Naive B cell (primary cell): ENCODE measurements at places on chromosomes 6 and 20. TPM values are rescaled to one million over a fixed set of nuclear protein-coding genes. Genes with fewer than 3 reads are reported as not detected.

DNA sequence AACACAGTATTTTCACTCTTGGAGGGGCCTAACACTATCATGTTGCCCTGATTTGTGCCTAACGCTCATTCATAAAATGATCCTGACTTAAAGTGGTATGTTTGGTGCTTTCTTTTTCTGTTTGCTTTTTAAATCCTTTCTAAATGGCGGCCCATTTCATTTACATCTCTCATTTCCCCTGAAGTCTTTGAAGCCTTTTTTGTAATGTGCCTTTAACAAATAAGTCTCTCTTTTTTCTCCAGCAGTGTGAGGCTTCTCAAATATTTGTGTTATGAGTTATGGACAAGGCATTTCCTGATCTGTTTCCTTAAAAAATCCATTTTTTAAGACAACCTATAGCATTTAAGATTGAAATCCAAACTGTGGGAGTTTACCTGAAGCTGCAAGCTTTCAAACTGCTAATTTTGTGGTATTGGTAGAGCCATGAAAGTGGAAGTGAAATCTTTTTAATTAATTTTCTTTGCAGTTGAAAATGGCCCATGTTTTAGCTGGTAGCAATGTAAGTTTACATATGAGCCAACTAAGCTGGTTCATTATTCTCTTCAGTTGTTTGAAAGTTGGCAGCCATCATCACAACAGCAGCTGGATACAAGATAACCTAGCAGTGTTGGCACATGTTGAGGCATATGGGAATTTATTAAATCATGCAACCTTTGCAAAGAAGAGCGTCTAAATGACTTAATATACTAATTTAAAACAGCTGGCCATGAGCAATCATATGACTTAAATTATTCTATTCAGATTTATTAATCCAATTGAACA lies 469.7 kb downstream of the CDKAL1 start:
- peak overlapping the region; percentile 23 for H3K4me3 ChIP-seq
- H3K36me3 ChIP-seq, result peaks cover 10% of the 10 kb centered on the region
- DNase-seq, result peak; percentile 25
- H3K27ac ChIP-seq, result peak overlapping the region; percentile 85
- H3K4me1 ChIP-seq, result peaks cover 38% of the 10 kb centered on the region

GRCh38 chr20:43895235-43895634 lies 19.4 kb upstream of the TOX2 start:
- peaks cover 5% of the 10 kb centered on the region for H3K36me3 ChIP-seq
- no peak overlapping the region for H3K27ac ChIP-seq
- no peak overlapping the region for H3K4me3 ChIP-seq
- no peaks in the 10 kb centered on the region for H3K4me1 ChIP-seq
- peaks cover 50% of the 10 kb centered on the region for H3K27me3 ChIP-seq

DNA sequence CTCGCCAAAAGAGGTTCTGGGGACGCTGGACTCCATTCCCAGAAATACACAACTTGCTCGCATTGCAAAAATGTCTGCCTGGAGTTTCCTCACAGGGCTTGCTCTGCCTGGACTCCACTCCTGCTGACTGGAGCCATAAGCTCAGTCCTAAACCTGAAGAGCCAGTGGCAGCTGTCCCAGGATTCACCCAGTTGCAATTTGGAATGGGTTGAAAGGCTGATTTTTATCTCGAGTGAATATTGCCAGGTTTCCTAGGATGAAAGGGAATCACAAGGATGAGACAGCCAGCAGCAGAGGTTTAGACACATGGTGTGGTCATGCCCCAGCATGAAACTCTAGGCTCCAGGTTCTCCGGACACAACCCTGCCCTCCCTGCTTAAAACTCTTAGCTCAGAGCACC lies 223.3 kb downstream of the BMP7 start:
- peaks cover 10% of the 10 kb centered on the region for H3K27me3 ChIP-seq
- H3K4me1 ChIP-seq, result no peaks in the 10 kb centered on the region
- no peaks in the 10 kb centered on the region for H3K36me3 ChIP-seq
- H3K4me3 ChIP-seq, result no peak overlapping the region

GRCh38 chr6:76174722-76175121 lies 102.3 kb upstream of the IMPG1 start:
- no peaks in the 10 kb centered on the region for H3K36me3 ChIP-seq
- no peak overlapping the region for H3K4me3 ChIP-seq
- no peak for DNase-seq
- H3K4me1 ChIP-seq, result no peaks in the 10 kb centered on the region
- H3K27me3 ChIP-seq, result no peaks in the 10 kb centered on the region

GRCh38 chr6:1346558-1347091 lies 34.7 kb downstream of the FOXQ1 start:
- H3K27me3 ChIP-seq, result peaks cover 55% of the 10 kb centered on the region
- no peak for DNase-seq
- H3K4me1 ChIP-seq, result no peaks in the 10 kb centered on the region
- no peak overlapping the region for H3K27ac ChIP-seq
- H3K36me3 ChIP-seq, result peaks cover 6% of the 10 kb centered on the region

- H3K27ac ChIP-seq, result no peak overlapping the region
- H3K4me3 ChIP-seq, result no peak overlapping the region
- H3K27me3 ChIP-seq, result peaks cover 21% of the 10 kb centered on the region
- H3K4me1 ChIP-seq, result peaks cover 19% of the 10 kb centered on the region
- no peak for DNase-seq
Observed at GRCh38 chr20:19780261-19780660, 22.2 kb downstream of the RIN2 start.

DNA sequence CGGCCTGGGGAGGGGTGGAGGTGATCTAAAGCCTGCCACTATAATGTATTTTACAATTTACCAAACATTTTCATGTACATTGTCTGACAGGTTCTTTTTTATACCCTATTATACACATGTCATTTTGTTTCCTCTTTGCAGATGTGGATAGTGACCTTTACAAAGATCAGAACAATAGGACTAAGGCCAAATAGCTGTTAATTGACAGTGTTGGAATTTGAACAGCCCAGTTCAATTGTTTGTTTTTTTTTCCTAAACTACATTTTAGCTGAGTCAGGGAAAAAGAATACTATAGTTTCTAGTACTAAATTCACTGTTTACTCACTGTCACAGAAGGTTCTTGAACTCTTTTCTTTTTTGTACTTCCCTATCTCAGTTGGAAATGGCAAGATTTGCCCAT lies 40.2 kb downstream of the PGM3 start:
- no peaks in the 10 kb centered on the region for H3K27me3 ChIP-seq
- no peak for DNase-seq
- peaks cover 13% of the 10 kb centered on the region for H3K36me3 ChIP-seq
- H3K4me3 ChIP-seq, result no peak overlapping the region
- no peaks in the 10 kb centered on the region for H3K4me1 ChIP-seq
- no peak overlapping the region for H3K27ac ChIP-seq

DNA sequence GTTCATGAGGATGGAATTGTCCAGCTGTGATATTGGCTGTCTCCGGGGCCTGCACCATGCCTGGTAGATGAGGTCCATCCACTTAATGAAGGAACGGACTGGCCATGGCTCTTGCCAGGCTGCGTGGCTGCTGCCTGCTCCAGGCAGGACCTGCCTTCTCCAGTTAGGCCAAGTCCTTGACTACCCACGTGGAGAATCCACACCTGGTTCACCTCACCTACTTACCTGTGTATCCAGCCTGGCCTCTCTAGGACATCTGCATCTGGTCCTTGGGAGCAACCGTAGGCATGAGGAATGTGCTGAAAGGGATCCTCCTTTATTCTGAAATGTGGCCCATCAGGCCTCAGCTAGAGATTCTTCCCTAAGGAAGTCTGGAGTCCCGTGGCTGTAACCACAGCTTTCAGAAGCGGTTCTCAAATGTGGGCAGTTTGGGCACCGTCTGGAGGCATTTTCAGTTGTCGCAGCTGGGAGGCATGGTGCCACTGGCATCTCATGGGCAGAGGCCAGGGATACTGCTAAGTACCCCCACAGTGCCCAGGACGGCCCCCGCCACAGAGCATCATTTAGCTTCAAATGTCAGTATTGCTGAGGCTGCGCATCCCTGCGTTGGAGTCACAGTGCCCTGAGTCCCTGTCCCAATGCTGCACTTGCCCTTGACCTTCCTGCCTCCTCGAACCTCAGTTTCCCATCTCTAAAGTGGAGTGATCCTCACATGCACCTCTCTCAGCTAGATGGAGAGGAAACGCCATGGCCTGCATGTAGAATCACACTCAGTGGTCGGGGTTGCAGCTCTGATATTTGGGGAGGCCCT lies 67.5 kb downstream of the PHACTR3 start:
- H3K4me1 ChIP-seq, result no peaks in the 10 kb centered on the region
- H3K4me3 ChIP-seq, result no peak overlapping the region
- peaks cover under 1% of the 10 kb centered on the region for H3K27me3 ChIP-seq
- H3K36me3 ChIP-seq, result no peaks in the 10 kb centered on the region
- H3K27ac ChIP-seq, result no peak overlapping the region

DNA sequence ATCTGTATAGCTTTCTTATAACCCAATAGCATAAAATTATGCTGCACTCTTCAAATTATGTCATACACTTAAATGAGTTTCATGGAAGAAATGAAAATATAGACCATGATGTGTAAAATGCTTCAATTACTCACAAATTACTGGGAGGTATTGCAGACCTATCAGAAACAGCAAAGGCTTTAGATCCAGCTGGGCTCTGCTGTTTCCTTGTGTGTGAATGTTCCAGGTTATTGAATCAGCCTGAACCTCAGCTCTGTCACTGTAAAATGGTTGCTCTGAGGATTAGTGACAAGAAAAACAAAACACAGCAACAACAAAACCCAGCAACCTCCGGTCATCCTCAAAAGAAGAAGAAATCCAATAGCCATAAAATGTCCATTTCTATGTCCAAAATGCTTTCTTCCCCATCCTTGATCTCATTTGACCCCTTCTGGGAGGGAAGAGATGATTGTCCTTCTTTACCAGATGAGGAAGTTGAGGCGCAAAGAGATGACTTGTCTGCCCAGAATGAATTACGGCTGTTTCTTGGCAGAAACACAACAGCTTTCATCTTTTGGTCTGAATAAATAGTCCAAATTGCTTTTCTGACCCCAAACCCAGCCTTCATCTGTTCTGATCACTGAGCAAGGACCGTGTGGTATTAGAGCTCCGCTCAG lies 42.2 kb upstream of the TGM6 start:
- H3K4me1 ChIP-seq, result no peaks in the 10 kb centered on the region
- no peak overlapping the region for H3K4me3 ChIP-seq
- H3K27me3 ChIP-seq, result peaks cover 30% of the 10 kb centered on the region
- no peak overlapping the region for H3K27ac ChIP-seq
- no peak for DNase-seq
- H3K36me3 ChIP-seq, result no peaks in the 10 kb centered on the region

DNA sequence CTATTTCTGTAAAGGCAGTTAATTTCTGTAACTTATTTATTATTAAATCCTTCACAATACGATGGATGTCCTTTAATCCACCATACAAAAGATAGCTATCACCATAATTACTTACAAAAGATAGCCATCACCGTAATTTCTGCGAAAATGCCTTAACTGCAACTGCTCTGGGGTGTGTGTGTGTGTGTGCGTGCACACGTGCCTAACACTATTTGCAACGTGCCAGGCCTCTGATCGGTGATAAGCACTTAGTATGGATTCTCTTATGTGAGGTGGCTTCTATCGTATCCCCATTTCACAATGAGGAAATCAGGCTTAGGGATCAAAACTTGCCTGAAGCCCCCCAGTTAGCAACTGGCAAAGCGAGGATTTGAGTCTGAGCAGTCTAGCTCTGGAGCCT lies 67.1 kb upstream of the RBM24 start:
- H3K27ac ChIP-seq, result no peak overlapping the region
- H3K4me1 ChIP-seq, result no peaks in the 10 kb centered on the region

DNA sequence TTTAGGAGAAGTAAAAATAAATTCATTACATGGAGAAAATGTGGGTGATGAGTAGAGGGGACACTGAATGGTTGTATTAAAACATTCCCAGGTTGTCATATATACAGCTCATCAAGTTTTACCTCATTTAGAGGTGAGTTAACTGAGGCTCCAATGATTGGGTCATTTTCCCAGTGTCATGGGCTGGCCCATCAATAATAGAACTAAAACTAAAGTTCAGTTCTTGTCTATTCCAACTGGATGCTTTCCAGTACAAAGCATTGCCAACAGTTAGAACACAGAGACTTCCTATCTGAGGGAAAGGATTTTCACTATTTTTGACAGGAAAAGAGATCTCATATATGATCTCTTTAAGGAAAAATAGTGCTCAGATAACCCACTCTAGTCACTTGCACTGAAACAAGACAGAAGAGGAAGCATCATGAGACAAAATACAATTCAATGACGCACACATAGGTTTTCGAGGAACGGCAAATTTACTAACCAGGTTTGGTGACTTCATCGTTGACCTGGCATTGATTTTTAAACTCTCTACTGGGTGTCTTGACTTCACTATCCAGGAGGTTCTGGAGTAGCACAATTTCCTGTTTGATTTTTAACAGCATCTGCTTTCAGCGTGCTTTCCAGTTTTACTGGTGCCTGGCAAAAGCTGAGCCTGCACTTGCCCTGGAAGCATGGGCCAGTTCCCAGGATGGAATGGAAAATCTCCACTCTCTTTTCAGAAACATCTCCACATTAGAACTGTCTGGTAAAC lies 195.5 kb upstream of the FBXL4 start:
- H3K27ac ChIP-seq, result no peak overlapping the region
- no peaks in the 10 kb centered on the region for H3K4me1 ChIP-seq
- peaks cover 7% of the 10 kb centered on the region for H3K27me3 ChIP-seq
- H3K4me3 ChIP-seq, result no peak overlapping the region
- H3K36me3 ChIP-seq, result no peaks in the 10 kb centered on the region

DNA sequence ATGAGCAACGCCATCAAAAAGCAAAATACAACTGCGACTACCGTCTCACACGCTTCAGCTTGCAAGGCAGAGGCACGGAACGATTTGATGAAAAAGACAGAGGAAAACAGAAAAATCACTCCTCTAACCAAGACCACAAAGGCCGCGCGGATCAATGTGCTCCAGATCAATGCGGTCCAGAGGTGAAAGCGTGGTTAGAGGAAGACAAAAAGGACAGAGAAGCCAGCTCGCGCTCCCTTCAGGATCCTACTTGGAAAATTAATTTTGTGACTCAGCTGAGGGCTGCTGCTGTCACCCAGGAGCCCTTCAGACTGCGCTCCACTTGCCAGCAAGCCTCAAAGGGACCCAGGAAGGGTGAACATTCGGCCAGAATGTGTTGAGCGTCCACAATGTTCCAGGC lies 140.2 kb upstream of the RPS6KA2 start:
- no peak for DNase-seq
- peaks cover 9% of the 10 kb centered on the region for H3K36me3 ChIP-seq
- H3K27me3 ChIP-seq, result peaks cover 4% of the 10 kb centered on the region
- H3K27ac ChIP-seq, result peak overlapping the region; percentile 39

- no peak overlapping the region for H3K4me3 ChIP-seq
- DNase-seq, result no peak
- H3K27me3 ChIP-seq, result no peaks in the 10 kb centered on the region
- H3K36me3 ChIP-seq, result no peaks in the 10 kb centered on the region
- no peaks in the 10 kb centered on the region for H3K4me1 ChIP-seq
Observed at GRCh38 chr6:147389463-147389862, 119.0 kb upstream of the SAMD5 start.

DNA sequence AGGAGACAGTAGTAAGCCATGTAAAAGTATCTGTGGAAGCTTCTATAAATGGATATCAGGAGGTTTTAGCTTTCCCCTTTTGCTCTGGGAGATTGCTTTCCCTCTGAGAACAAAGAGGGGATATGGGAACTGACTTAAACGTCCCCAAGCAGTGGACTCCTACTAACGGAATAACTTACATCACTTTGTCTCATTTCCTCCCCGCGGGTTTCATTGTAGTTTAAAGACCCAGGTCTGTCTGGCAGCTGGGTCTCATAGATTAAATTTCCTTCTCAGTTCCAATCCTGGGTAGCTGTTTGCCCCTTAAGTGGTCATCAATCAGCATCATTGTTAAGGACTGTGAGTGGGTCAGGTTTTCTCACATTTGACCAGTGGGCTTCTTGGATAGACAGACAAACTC lies 68.7 kb downstream of the PLAGL1 start:
- no peak for DNase-seq
- H3K4me3 ChIP-seq, result no peak overlapping the region
- H3K4me1 ChIP-seq, result peaks cover 5% of the 10 kb centered on the region
- H3K36me3 ChIP-seq, result peaks cover 6% of the 10 kb centered on the region

The PRKN gene
- 2.8 TPM for polyA plus RNA-seq

The HSPA12B gene
- not detected for polyA plus RNA-seq

The SEL1L2 gene
- not detected for polyA plus RNA-seq

The ROS1 gene
- not detected for polyA plus RNA-seq
